ENCODE measurements at places on chromosomes 4 and X. TPM values are rescaled to one million over a fixed set of nuclear protein-coding genes. Genes with fewer than 3 reads are reported as not detected.

- DNase-seq, result peak; percentile 83
These were observed 215.5 kb downstream of the APBB2 start for GRCh38 chr4:40998675-40999358.

GRCh38 chr4:142366769-142367181 lies 479.3 kb downstream of the INPP4B start:
- no peak for DNase-seq

DNA sequence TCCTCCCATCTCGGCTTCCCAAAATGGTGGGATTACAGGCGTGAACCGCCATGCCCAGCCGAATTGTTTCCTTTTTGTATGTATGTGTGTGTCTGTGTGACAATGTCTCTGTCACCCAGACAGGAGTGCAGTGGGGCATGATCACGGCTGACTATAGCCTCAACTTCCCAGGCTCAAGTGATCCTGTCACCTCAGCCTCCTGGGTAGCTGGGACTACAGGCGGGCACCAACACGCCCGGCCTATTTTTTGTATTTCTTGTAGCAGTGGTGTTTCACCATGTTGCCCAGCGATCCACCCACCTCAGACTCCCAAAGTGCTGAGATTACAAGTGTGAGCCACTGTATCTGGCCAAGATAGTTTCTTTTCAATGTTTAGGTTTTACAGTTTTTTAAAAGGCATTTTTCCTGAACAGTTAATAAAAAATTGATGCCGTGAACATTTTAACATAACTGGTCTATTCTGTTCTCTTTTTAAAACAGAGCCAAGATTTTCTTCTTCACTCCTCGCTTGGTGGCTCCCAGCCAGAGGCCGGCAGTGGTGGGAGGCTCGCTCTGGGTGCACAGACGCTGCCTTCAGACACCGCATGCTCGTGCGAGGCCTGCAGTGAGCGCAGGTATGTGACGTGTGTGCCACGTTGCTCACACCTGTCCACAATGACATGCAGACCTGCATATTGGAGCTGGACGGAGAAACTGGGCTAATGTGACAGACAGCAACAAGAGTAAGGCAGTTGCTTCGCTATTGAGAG lies 88.5 kb downstream of the FAM193A start:
- no peak for DNase-seq

DNA sequence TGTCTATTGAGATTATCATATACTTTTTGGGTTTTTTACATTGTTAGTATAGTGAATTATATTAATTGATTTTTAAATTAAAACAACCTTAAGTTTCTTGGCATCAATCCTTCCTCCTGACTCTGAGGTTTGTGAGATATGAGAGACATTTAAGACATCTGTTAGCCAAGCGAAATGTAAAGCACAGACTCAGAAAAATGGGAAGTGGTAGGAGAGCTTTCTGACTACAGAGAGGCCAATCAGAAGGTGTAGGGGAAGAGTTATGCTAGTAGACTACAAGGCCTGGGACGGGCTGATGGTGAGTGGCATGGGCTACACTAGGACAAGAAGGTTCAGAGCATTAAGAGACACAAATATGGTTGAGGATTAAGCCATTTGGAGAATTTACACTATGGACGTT lies 255.4 kb downstream of the PRDM5 start:
- no peak for DNase-seq

DNA sequence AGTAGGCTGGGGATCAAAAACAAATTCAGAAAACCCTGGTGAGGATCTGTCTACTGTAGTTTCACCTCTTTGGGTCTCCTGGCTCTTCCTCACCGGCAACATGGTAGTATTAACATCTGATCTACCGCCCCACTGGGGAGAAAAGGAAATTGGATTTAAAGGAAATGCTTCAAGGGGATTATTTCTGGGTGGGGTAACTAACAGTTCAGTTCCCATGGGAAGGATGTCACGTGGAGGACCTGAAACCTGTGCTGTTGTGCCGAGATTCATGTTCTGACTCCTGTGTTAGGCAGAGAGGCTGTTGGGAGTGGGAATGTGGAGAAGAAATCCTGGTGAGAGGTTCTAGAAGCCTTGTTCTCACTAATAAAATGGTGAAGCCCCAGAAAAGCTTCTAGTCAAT lies 254.4 kb downstream of the BCOR start:
- DNase-seq, result no peak

DNA sequence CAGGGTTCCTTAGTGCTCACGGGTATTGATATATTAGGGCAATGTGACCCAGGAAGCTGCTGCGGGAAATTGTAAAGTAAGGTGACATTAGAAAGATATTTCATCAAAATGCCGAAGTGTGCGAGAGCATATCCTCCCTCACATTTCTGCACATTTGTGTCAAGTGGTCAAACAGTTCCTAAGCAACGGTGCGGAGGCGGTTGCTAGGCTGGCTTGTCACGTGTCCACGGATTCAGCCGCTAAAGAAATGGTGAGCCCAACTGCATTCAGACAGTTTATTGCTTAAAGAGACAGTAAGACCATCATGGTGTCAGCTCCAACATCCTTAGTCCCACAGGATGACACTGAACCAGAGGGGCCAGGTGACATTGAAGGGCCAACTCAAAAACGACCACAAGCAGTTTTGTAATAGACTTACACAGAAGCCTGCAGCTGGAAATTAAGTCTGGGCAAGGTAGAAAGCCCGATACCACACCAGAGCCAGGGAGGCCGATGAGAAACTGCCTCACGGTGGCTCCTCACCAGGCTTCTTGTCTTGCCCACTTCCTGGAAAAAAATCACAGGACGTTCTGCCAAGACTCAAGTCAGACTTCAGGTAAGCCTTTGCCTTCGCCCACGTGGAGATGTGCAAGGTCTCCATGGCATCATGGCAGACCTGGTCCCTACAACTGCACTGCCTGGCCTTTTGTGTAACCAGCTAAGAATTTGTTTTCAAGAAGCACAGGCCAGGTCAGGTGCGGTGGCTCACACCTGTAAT lies 50.4 kb downstream of the USP11 start:
- DNase-seq, result peak; percentile 45

- no peak for DNase-seq
These were observed 144.4 kb downstream of the TMA16 start for GRCh38 chr4:163638909-163639308.

DNA sequence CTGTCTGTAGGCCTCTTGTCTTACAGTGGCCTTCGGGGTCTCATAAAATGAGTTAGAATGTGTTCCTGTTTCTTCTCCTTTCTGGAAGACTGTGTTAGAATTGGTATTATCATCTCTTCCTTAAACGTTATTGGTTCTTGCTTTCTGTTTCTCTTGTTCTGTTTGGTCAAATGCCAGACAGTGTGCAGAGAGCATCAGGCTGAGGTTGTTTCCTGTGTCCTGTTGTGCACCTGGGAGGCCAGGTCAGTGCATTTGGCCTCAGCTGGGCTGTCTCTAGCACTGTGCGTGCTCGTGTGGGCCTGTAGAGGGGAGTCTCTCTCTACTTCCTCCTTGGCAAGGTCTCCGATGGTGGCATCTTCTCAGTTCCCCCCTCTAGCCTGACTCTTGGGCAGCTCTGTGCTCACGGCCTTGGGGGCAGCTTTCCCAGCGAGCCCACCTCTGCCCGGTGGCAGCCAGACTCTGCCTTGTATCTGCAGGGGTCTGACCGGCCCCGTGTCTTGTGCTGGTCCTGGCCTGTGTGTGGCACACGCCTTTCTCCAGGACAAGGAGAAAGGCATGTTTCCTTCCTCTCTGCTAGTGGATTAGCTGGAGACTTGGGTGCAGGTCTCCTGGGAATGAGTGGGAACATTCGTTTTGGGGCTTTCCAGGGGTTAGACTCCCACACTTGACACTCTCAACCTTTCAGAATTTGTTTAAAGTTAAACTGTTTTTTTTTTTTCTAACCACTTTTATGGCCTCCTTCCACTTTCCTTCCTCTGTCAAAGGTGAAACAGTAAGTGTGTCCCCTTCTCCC lies 62.3 kb downstream of the FAM193A start:
- DNase-seq, result no peak

MTMR8 gene
- total RNA-seq, result not detected

RASGEF1B gene
- total RNA-seq, result not detected

DNA sequence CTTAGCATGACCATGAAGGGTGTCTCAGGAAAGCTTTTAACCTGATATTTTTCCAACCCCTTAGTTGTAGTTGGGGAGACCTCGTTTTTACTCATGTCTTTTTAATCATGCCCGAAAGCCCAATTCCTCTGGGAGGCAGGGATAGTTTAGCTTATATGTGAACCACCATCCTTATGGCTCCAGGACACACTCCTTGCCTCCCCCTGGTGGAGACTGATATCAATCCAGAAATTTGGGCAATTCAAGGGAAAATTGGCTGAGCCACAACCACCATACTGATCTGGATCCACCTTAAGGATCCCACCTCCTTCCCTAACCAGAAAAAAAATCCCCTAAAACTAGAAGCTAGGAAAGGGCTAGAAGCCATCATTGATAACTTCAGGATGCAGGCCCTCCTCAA lies 13.4 kb upstream of the COL25A1 start:
- no peak for DNase-seq

DNA sequence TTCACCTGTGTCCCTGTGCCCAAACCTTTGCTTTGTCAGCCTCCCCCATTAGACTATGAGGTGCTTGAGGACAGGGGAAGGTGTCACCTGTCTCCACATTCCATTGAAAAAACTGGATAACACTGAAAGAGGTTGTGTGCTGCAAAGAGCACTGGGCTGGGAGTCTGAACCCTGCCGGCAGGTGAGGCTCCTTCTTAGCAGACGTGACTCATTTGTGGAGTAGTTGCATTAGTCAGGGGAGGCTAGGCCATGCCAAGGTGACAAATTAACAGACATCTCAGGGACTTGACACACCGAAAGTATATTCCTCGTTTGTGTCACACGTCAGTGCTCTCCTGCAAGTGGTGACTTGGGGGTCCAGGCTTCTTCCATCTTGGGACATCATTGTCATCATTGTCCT lies 95.9 kb upstream of the STX18 start:
- no peak for DNase-seq

DNA sequence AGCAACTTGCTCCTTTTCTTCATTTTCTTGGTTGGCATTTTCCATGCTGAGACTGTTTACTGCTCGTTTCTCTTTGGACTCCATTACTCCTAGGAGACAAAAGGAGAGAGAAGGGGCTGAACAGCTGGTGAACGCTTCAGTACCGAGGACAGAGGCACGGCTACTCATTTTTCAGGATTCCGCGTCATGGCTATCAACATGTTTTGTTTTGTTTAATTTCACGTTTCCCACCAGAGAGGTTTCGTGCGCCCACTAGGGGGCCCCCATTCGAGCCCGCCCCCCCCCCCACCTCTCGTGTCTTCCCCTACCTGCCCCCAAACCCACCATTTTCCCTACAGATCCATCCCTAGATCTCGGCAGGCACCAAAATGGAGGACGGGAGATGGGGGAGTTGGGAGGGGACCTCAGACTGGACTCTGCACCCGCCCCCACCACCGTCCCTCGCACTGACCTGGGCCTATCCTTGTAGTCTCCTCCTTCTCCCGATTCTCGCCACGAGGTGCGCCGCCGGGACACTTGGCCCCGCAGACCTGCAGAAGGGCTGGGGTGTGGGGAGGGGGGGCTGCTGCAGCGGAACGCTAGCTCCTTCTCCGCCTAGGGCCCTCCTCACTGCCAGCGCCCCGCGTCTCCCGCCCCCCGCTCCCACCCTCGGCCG lies 653 bp downstream of the BEX1 start:
- DNase-seq, result peak; percentile 46

Measured in myocyte (in vitro differentiated cells).